ENCODE measurements at places on chromosomes 7 and 10.

DNA sequence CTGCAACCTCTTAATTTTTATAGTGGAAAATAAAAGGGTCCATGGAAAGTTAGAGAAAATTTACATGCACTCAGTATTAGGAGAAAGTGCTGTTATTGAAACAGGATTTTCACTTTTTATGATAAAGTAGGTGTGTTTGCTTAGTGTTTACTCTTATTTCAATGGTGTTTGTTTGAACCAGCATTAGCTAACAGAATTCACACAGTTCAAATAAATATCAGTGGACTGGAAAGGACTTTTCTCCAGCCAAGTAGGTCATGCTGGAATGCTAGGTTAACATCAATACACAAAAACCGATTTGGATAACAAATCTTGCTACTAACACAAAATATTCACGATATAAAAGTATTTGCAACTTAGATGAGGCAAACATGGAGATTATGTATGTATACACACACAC, 49.4 kb upstream of the BET1 start:
- no peak for DNase-seq

DNA sequence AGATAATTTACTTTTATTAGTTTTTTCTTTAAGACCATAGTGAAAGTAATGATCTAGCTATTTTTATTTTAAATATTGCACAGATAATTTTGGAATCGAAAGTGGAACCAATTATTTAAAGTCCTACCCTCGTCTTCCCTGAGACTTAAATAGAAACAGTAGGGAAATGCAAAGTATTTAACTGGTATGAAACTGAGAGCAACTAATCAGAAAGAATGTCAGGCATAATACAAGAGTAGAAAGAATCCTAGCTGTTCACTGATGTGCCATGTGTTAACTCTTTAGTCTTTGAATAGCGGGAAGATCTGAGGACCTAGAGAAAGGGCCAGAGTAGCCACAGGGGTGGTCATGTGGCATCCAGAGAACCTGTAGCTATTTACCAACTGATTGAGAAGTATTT, 630.0 kb downstream of the NRG3 start:
- DNase-seq, result no peak

DNA sequence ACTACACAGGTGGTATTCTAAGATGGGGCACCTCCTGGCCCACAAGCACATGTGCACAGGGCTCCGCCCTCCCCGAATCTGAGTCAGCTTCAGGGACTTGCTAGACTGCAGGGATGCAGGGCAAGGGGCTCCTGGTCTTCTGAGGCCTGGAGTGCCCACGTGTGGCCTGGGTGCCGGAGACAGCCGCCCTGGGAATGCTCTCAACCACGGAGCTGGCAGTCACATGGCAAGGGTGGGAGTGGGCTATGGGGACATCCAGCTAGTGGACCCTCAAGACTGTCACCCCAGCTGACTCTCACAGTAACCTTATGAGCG, 42.7 kb downstream of the CFAP46 start:
- DNase-seq, result no peak

GRCh38 chr10:17085011-17085725, 44.4 kb downstream of the CUBN start:
- DNase-seq, result no peak

- DNase-seq, result no peak
Measured at GRCh38 chr10:3006093-3006492, 61.3 kb upstream of the PFKP start.

DNA sequence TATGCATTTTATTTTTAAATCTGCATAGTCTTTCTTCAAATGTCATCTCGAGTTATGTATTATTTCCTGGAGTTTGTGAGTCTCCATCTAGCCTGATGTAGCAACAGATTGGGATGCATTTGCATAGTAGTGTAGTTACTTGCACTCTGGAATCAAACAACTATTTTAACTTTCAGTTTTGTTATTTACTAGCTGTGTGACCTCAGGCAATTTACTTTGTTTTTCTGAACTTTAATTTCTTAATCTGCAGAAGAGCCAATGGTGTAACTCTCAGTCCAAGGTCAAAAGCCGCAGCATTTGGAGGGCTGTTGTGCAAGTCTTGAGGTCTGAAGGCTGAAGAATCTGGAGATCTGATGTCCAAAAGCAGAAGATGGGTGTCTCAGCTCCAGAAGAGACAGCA, 175.8 kb upstream of the SORCS1 start:
- DNase-seq, result no peak

DNA sequence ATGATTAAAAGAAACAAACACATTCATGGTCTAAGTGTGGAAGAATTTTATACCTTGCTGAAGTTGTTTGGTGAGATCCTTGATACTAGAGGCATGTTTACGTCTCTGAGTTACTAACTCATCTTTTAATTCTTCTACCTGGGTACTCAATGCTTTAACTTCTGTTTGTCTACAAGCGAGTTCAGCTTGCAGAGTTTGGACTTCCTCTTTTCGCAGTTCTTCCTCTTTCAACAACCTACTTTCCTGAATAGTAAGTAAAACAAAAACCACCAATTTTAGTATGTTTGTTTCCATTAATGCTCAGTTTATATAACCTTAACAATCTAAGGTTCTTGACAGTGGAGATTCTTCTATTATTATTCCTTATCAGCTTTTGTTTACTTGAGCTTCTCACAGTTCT, 42.9 kb downstream of the CCDC186 start:
- DNase-seq, result no peak

GRCh38 chr7:137960020-137960419, 41.9 kb downstream of the CREB3L2 start:
- no peak for DNase-seq

DNA sequence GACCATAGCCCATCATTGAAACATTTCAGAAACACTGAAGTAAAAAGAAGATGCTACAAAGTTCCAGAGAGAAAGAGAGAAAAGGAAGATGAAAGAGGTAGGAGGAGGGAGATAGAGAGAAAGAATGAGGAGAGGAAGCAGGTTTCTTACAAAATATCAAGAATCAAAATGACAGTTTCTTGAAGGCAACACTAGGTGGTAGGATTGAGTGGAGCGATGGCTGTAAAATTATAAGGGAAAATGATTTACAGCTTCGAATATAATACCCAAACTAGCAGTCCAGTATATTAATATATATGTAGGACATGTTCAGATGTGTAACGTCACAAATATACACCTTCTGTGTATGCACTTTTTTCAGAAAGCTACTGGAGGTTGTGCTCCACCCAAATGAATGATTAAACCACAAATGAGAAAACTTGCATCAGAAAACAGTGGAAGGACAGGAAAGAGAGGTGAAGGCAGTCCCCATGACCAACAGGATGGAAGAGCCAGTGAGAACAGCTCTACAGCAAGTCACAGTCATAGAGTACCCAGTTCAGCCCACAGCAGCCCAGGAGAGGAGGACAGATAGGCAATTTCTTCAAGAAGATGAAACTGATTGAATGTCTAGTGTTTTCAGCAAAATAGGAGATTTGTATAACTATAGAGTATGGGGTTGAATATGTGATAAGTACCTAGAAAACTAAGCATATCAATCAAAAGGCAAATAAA, 151.5 kb upstream of the TARP start:
- DNase-seq, result no peak
